ENCODE measurements at places on chromosomes 6 and 20.

GRCh38 chr20:8299921-8300320 lies 167.9 kb downstream of the PLCB1 start:
- no peak for DNase-seq

GRCh38 chr6:138909511-138909910 lies 78.5 kb downstream of the REPS1 start:
- DNase-seq, result no peak

DNA sequence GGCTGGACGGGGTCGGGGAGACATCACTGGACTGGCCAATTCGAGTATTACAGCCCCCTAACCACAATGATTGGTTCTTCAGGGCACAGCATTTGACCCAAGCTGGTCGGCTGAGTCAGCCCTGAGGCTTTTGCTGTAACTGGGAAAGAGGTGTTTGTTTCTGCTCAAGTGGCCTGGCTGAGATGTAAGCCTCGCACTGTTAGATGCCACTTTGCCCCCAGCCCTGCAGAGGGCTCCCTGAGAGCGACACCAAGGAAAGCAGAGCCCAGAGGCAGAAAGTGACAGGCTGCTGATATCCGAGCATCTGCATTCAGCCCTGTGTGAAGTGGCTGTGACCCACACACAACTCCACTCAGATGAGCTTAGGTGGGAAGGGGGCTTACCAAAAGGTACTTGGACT lies 19.4 kb downstream of the ERGIC3 start:
- DNase-seq, result no peak

- DNase-seq, result no peak
Measured at GRCh38 chr20:2751878-2752566, 48.4 kb downstream of the CPXM1 start.

DNA sequence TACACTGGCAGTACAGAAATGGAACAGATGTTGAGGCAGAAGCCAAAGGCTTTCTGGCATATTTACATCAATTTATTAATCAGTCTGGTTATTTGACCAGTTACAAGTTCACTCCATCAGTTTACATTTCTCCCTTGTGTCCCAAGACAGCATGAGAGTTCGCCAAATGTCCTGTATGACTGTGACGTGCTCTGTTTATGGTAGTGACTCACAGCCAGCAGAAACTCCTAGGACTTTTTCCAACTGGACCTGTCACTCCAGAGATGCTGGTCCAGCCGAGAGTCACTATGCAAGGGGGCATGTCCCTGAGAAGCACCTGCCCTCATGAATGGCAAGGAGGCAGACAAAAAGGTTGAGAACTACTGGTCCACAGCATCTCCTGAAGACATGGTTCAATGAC lies 160.0 kb downstream of the LRFN2 start:
- no peak for DNase-seq

Measured in NCI-H1436 treated with DMSO at 0.1 percent for 48 hours (cell line).